ENCODE measurements at places on chromosomes 11 and 22. TPM values are rescaled to one million over a fixed set of nuclear protein-coding genes. Genes with fewer than 3 reads are reported as not detected.
A peak's percentile ranks its signal among the peaks of the same experiment; 100 is the strongest.

DNA sequence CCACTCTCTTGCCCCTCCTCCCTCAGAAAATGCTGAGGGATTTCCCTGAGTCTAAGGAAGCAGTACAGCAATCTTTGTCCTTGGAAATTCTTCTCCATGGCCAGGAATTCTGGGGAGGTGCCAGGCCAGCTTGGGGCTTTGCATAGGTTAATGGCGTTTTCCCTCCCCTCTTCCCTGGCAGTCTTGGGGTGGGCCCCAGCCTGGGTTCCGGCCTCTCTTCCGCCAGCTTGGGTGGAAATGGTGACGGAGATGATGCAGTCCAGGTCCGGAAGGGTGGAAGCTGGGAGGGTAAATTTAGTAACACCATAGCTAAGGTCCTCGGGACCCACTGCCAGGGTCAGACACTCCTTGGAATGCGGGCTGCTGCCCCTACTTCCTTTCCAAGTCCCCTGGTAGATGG lies 5.0 kb downstream of the PHLDB1 start:
- no peak for DNase-seq

Gene UPB1
- 0.57 TPM for total RNA-seq

GRCh38 chr11:67584205-67584880 lies 731 bp downstream of the GSTP1 start:
- peak; percentile 45 for DNase-seq

- no peak for DNase-seq
Observed at GRCh38 chr22:45199723-45200122, 36.0 kb downstream of the NUP50 start.
